ENCODE measurements at places on chromosomes 7 and 10. TPM values are rescaled to one million over a fixed set of nuclear protein-coding genes. Genes with fewer than 3 reads are reported as not detected.

GRCh38 chr10:29210266-29210868 is 78.5 kb upstream of the LYZL1 start:
- DNase-seq: no peak

ADAP1 gene
- 2.2 TPM for total RNA-seq

GRCh38 chr10:49149881-49150280 is 16.1 kb upstream of the FAM170B start:
- DNase-seq: no peak

SPDYE9 gene
- total RNA-seq: not detected
